CD4-positive, alpha-beta T cell (primary cell): ENCODE measurements at places on chromosomes 2 and 18. TPM values are rescaled to one million over a fixed set of nuclear protein-coding genes. Genes with fewer than 3 reads are reported as not detected.

DNA sequence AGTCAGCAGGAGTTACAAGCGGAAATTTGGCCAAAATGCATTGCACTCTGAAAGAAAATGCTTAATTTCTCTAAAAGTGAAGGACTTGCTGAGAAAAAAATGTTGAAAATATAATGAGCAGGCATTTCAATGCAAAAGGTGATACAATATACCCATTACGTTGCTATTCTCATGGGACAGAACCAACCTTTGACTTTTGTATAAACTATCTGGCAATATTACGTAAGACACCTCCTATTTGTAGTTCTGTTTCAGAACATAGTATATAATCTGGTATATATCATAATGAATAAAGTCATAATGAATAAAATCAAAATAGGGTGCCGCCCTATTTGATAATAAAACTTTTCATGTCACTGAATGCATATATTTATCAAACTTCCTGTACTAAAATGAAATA, 286.2 kb upstream of the SESTD1 start:
- H3K27me3 ChIP-seq = no peaks in the 10 kb centered on the region
- H3K36me3 ChIP-seq = no peaks in the 10 kb centered on the region
- no peaks in the 10 kb centered on the region for H3K4me1 ChIP-seq
- no peak overlapping the region for H3K27ac ChIP-seq

- no peaks in the 10 kb centered on the region for H3K27me3 ChIP-seq
- no peak for DNase-seq
- no peaks in the 10 kb centered on the region for H3K4me1 ChIP-seq
Observed at GRCh38 chr18:76604935-76605240, 109.8 kb upstream of the ZNF516 start.

GRCh38 chr2:167212014-167212648, 323.9 kb downstream of the XIRP2 start:
- H3K4me3 ChIP-seq = no peak overlapping the region
- H3K36me3 ChIP-seq = no peaks in the 10 kb centered on the region
- H3K27ac ChIP-seq = no peak overlapping the region

DNA sequence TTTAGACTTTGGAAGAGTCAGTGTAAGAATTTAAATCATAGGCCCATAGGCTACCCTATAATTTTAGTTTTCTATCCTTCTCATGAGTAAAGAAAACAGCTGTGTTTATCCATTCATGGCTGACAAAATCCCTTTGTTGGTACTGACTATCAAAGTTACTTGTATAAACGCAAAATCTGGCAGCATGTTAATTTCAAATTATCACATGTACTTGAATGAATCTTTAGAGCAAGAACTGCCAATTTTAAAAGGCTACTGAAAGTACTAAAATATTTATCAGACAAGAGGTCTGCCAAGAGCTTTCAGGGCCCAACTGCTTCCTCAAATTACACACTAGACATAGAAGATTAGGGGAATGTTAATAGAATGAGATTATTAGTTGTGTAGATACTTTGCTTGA, 66.6 kb downstream of the MYL12B start:
- H3K4me3 ChIP-seq = no peak overlapping the region
- no peaks in the 10 kb centered on the region for H3K27me3 ChIP-seq
- no peak for DNase-seq
- H3K4me1 ChIP-seq = no peaks in the 10 kb centered on the region

- H3K4me3 ChIP-seq = no peak overlapping the region
- H3K36me3 ChIP-seq = no peaks in the 10 kb centered on the region
- no peak overlapping the region for H3K27ac ChIP-seq
- no peak for DNase-seq
- H3K4me1 ChIP-seq = no peaks in the 10 kb centered on the region
Observed at GRCh38 chr2:228017784-228018183, 146.4 kb downstream of the DAW1 start.

MOCOS gene
- total RNA-seq = not detected

DNA sequence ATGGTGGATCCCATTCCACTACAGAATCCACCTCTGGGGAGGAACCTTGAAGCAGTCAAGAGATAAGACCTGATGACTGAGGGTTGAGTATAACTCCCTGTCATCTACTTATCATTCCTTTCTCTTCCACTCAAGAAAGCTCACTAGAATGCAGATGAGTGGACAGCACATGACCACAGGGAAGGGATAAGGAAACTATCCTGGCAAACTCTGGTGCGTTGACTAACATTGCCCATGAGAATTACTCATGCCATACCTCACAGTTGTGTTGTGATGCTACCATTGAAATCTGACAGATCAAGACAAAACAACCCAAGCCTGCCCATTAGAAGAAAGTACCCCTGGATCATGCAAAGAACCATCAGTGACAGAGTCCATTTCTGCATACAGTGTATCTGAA, 26.5 kb downstream of the SLC16A14 start:
- no peaks in the 10 kb centered on the region for H3K27me3 ChIP-seq
- H3K27ac ChIP-seq = no peak overlapping the region
- no peak for DNase-seq

CXCR4 gene
- total RNA-seq = 1,661 TPM

NXPH2 gene
- total RNA-seq = not detected
